Midbrain (tissue), 1 donor: ENCODE measurements at places on chromosomes 16 and 17.

- peak; percentile 78 for DNase-seq
Measured at GRCh38 chr17:30344283-30345088, 10.6 kb upstream of the TMIGD1 start.

DNA sequence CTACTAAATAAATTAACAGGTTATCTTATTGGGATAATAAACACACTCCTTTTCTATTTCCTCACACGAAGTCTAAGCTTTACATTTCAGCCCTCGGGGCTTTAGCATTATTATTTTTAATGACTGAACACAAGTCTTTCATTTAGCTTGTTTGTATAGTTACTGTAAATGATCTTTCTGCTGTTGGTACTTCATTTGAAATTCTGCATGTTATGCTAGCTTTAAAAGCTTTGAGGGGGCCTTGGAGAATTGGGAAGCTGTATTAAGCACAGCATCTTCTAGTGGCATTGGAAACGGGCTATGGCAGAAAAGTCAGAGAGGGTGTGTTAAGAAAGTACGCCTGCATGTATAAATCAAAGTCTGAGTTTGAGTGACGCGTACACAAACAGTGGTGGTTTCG lies 243.7 kb downstream of the FTO start:
- no peak for DNase-seq

- peak; percentile 90 for DNase-seq
Measured at GRCh38 chr17:42120770-42121769, at the start of gene KAT2A. Gene KAT2A (minus strand): TSS chr17:42121367. CDS start chr17:42121304, 63 bp downstream.

DNA sequence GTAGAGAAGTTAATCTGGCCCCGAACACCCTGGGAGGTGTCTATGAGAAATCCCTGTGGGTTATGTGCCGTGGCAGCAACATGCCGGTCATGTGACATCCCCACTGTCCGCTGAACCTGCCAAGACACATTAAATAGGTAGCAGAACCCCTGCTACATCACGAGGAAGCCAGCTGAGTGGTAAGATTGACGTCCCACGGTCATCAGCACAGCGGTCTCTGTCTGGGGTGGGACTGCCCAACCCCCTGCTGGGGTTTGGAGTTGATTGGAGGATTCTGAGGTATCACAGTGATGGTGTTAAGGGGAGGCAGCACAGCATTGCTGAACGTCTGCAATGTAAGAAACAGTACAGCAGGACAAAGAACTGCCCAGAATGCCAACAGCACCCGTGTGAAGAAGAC lies 2.0 kb downstream of the TMED6 start:
- no peak for DNase-seq
